ENCODE measurements at places on chromosomes 3 and 15. TPM values are rescaled to one million over a fixed set of nuclear protein-coding genes. Genes with fewer than 3 reads are reported as not detected.
A peak's percentile ranks its signal among the peaks of the same experiment; 100 is the strongest.

PGBD4 gene
- 1.6 TPM for total RNA-seq

DUOXA2 gene
- total RNA-seq: not detected

ZNF35 gene
- 8.6 TPM for total RNA-seq

ZNF385D gene
- total RNA-seq: 4.0 TPM

TLR9 gene
- total RNA-seq: not detected

TNFSF10 gene
- not detected for total RNA-seq

PAQR9 gene
- total RNA-seq: not detected

GRCh38 chr15:100335335-100335999 lies 6.3 kb downstream of the ADAMTS17 start:
- no peaks in the 10 kb centered on the region for H3K36me3 ChIP-seq
- no peak for DNase-seq
- H3K4me3 ChIP-seq: no peak overlapping the region

GRCh38 chr3:194604837-194605236 lies 28.4 kb downstream of the TMEM44 start:
- H3K4me3 ChIP-seq: no peak overlapping the region
- DNase-seq: no peak
- no peaks in the 10 kb centered on the region for H3K4me1 ChIP-seq
- peaks cover 3% of the 10 kb centered on the region for H3K27me3 ChIP-seq

DNA sequence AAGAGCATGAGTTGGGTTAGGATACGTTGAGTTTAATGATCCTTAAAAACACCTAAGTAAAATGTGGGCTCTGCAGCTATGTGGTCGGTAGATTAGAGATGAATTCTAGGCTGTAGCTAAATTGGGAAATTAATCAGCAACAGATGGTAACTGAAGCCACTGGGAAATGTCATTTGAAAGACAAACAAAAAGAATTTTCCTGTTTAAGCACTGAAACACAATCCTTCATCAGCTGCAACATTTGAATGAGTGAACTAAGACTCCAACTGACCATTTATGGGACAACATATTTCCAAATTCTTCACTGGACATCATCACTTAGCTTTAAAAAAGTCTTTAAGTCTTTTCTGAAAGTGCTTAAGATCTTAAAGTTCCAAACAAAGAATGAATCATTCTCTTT lies 226.9 kb downstream of the ZNF385D start:
- H3K4me1 ChIP-seq: peaks cover 13% of the 10 kb centered on the region
- no peak overlapping the region for H3K27ac ChIP-seq
- peaks cover 3% of the 10 kb centered on the region for H3K27me3 ChIP-seq
- H3K4me3 ChIP-seq: no peak overlapping the region
- no peak for DNase-seq
- no peaks in the 10 kb centered on the region for H3K36me3 ChIP-seq

DNA sequence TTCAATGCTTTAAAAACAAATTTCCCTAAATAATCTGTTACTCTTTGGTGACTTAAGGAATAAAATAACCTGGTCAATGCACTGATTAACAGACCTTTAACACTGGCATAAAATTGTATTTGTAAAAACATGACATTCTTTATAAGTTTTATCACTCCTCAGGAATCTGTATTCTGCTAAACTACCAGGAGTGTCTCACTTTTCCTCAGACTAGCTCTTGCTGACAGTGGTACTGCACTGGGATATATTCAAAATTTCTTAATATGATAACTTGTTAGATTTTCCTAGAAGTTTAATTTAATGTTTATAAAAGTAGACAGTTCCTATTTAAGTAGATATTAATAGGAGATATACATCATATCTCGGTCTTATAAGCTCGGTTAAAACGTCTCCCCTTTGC lies 363.4 kb upstream of the ARHGEF26 start:
- H3K4me1 ChIP-seq: no peaks in the 10 kb centered on the region
- H3K27me3 ChIP-seq: no peaks in the 10 kb centered on the region
- H3K36me3 ChIP-seq: no peaks in the 10 kb centered on the region
- no peak overlapping the region for H3K4me3 ChIP-seq

DNA sequence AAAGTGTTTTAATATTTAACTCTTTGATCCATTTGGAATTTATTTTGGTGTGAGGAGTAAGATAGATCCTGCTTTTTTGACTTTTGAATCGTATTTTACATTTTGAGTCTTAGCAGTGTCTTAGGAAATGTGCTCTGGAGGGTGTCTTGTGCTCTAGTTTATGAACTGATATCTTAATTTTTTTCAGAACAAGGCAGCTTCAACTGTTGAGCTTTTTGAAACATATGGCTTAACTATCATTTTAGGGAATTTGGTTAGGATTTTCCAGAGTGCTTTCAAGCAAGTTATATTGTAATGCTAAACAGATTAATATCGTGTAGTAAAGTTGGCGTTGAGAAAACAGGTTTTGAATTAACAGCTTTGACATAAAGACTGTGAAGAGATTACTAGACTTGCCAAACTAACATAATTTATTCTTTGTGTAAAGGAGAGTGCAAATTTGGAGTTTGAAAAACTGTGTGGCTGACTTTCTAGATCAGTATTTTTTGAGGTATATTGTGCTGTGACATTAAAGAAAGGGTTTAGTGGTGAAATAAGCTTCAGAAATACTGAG lies 17.1 kb downstream of the IQGAP1 start:
- peaks cover 3% of the 10 kb centered on the region for H3K27me3 ChIP-seq
- H3K4me1 ChIP-seq: peaks cover 89% of the 10 kb centered on the region
- DNase-seq: no peak

DNA sequence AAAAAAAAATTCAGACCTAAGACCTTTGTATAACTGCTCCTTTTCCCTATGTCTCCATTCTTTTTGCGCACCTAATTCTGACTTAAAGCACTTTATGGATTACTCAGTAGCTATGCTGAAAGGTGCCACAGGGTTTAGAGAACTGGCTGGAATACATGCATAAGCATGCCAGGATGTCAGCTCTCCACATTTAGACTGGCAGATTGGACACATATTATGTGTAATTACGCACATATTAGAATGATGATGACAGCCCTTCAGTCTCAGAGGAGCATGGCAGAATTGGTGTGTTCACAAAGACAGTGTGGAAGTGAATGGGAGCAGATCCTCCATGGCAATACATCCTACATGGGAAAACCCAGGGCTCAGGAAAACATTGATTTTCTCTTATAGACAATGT lies 108.1 kb upstream of the LSAMP start:
- no peak for DNase-seq
- H3K27ac ChIP-seq: no peak overlapping the region
- no peaks in the 10 kb centered on the region for H3K36me3 ChIP-seq

DNA sequence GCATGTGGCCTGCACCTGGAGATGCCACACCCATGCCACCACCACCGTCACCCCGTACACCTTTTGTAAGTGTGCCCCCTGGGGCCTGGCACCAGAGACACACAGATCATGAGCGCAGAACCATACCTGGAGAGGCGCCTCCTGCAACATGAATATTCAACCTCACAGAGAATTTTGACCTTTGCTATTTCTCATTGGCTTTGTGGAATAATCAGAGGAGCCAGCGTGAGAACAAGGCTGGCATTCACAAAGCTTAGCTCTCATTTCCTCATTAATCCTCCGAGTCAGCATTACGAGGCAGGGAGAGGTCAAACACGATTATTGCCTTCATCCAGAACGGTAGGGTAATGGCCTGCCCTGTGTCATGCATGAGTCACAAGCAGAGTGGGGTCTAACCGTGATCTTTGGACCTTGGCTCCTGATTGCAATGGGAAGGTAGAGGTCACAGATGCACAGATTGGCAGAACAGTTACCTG lies 73.0 kb upstream of the POMGNT2 start:
- peaks cover 12% of the 10 kb centered on the region for H3K36me3 ChIP-seq
- H3K4me1 ChIP-seq: peaks cover 60% of the 10 kb centered on the region
- H3K27ac ChIP-seq: peak overlapping the region; percentile 83
- peaks cover 3% of the 10 kb centered on the region for H3K27me3 ChIP-seq

DNA sequence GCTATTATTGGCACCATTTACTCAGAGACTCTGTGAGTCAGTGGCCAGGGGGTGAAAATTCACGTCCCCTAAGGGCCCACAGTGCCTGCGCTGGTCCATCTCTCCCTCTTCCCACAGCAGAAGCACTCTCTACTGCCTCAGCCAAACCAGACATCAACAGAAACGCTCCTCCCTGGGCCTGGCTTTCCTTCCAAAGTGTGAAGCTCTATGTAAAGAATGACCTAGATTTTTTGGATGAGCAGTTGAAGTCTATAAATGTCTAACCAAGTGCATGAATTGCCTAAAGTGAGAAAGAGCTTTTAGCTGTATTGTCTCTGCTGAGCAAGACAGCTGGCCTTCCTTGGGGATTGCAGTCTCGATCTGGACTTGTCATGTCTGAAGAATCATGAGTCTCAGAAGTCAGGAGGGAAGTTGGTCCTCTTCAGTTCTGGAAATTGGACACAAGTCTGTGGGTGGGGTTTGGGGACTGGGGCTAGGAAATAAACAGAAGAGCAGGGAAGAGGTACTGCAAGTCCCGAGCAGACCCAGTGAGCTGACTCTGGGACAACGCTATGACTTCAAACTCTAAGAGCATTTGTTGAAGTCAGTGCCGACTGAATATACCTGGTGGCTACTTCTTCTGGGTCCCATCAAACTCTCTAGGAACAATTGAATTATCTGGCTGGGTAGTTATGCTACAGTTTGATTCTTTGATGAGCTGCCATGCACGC lies 29.0 kb downstream of the RASGRP1 start:
- H3K4me3 ChIP-seq: peak overlapping the region; percentile 16
- H3K4me1 ChIP-seq: peaks cover 71% of the 10 kb centered on the region
- DNase-seq: peak; percentile 55

- peak overlapping the region; percentile 98 for H3K27ac ChIP-seq
- peak overlapping the region; percentile 88 for H3K4me3 ChIP-seq
Observed at GRCh38 chr15:98866511-98866910, 141.1 kb downstream of the PGPEP1L start.

- peaks cover 43% of the 10 kb centered on the region for H3K4me1 ChIP-seq
- H3K36me3 ChIP-seq: peaks cover 17% of the 10 kb centered on the region
- H3K4me3 ChIP-seq: no peak overlapping the region
- no peak for DNase-seq
- peaks cover 7% of the 10 kb centered on the region for H3K27me3 ChIP-seq
- H3K27ac ChIP-seq: peak overlapping the region; percentile 73
Observed at GRCh38 chr3:128073185-128073725, 21.0 kb downstream of the SEC61A1 start.

DNA sequence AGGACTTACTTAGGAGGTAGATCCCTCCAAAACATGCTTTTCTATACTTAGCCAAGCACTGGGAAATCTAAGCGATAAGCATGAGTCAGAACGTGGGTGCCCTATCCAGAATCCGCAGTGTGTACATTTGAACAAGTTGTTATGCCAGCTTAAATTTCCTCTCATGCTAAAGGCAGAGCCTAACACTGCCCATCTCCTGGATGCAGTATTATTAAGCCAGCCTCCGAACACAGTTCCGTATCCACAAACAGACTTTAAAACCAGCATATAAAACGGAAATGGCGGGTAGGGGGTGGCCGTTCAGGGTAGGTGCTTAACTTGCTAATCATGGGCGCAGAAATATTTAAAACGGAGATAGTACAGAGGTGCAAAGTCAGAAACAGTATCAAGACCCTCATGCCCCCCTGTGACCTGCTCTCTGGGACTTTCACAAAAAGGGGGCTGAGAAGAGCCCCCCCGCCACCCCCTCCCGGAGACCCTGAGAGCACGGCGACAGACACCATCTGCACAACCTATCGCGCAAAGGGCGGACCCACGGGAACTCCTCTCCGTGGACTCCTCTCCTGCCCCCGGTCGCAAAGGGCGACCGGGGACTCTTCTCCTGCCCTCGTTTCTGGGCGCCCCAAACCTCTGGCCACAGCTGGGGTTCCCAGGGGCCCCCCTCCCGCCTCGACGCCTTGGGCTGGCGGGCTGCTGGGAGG lies 889 bp upstream of the LRRIQ4 start:
- H3K36me3 ChIP-seq: peaks cover 13% of the 10 kb centered on the region
- H3K4me1 ChIP-seq: peaks cover 30% of the 10 kb centered on the region
- H3K27ac ChIP-seq: peak overlapping the region; percentile 82
- peak; percentile 60 for DNase-seq
- peaks cover 2% of the 10 kb centered on the region for H3K27me3 ChIP-seq

- peaks cover 25% of the 10 kb centered on the region for H3K4me1 ChIP-seq
- no peak for DNase-seq
- no peak overlapping the region for H3K27ac ChIP-seq
- H3K4me3 ChIP-seq: no peak overlapping the region
Observed at GRCh38 chr3:120341658-120342346, 7.4 kb downstream of the LRRC58 start.

DNA sequence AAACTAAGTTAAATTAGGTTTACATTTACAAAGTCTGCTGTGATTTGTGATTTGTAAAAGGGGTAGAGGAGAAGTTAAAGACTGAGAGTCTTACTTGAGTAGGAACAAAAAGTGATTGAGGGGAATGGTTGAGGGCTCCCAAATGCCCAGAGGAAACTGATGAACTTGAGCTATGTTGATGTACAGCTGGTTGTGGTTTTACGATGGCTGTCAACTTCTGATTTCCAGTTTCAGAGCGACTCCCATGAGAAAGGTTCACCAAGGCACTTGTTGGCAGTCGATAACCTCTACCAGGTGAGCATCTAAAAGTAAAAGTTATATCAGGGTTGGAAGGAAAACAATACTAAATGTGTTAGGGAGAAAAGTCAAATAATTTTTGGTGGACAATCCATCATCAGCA lies 91.0 kb downstream of the XRN1 start:
- H3K4me3 ChIP-seq: no peak overlapping the region
- no peak for DNase-seq
- no peaks in the 10 kb centered on the region for H3K27me3 ChIP-seq
- peaks cover 20% of the 10 kb centered on the region for H3K4me1 ChIP-seq

GRCh38 chr3:34213478-34213877 lies 415.0 kb downstream of the PDCD6IP start:
- DNase-seq: no peak
- no peak overlapping the region for H3K27ac ChIP-seq
- no peaks in the 10 kb centered on the region for H3K27me3 ChIP-seq
- no peaks in the 10 kb centered on the region for H3K36me3 ChIP-seq
- no peaks in the 10 kb centered on the region for H3K4me1 ChIP-seq

DNA sequence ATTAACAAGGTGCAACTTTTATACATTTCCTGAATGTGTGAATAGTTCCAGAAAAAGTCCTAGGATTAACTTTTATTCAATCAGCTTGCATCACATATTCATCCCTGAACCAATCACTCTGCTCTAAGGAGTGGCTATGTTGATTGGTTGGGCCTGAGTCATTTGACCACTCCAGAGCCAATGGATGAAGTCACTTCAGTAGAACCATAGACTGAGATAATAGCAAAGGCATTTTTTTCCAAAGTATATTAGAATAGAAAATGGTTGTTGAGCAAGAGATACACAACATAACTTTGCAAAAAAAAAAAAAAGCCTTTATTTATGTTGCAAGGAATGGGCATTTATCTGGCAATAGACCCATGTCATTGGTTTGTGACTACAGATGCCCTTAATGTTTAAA lies 55.5 kb upstream of the AGTR1 start:
- no peak overlapping the region for H3K4me3 ChIP-seq
- no peak overlapping the region for H3K27ac ChIP-seq
- H3K4me1 ChIP-seq: peaks cover 46% of the 10 kb centered on the region
- DNase-seq: no peak
- no peaks in the 10 kb centered on the region for H3K36me3 ChIP-seq

GRCh38 chr3:16084887-16085286 lies 89.6 kb upstream of the GALNT15 start:
- H3K27me3 ChIP-seq: peaks cover 1% of the 10 kb centered on the region
- DNase-seq: peak; percentile 58
- H3K4me3 ChIP-seq: no peak overlapping the region
- H3K27ac ChIP-seq: peak overlapping the region; percentile 76

Measured in HFFc6 (cell line).